ENCODE measurements at places on chromosomes 7 and 10.

GRCh38 chr7:127913686-127914085 is 117.6 kb downstream of the LRRC4 start:
- DNase-seq = no peak

DNA sequence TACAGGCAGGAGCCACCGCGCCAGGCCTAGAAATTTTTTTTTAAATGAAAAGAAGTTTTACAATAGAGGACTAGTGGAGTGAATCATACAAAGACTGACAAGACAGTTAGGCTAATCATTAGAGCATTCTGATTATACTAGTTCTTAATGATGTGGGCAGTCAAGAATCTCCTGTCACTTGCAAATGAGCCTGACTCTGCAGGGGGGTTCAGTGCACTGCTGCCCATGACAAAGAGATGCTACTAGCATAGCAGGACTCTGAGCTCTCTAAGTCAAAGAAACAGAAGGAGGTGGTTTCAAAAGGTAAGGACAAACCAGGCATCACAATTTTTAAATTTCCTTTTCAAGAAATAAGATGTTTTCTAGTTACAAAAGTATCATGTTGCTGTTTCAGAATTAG is 59.0 kb downstream of the CCDC6 start:
- no peak for DNase-seq

GRCh38 chr7:113197274-113197673 is 78.9 kb upstream of the SMIM30 start:
- no peak for DNase-seq

DNA sequence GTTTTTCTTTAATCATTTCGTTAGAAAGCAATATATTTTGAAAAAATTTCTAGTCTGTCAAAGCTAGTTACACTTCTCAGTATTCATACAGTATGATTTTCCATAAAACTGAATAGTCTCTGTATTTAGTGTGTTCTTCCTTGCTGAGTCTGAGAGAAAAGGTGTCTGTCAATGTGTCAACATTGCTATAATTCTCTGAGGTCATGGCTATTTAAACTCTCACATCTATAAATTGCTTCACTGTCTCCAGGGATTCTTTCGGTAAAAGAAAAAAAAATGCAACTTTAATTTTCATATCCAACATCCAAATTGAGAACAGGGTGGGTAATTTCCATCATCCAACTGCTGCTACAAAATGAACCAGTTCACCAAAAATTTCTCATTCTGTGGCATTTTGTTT is 319.7 kb upstream of the GHITM start:
- DNase-seq = no peak

DNA sequence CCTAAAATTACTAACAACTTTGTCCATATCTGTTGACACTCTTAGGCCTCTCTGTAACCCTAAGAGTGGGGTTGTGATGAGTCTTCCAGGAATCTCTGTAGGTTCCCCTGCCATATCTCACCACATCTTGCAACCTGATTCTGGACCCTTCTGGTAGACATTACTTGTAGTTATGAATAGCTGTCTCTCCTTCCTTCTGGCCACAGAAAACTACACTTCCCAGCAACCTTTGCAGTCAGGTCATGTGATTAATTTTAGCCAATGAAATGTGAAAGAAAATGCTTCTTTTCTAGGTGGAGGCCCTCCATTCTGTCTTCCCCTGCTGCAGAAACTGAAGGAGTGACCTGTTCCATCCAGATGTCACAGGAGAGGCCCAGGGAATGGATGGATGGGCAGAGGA is 147.6 kb upstream of the AOAH start:
- DNase-seq = no peak

DNA sequence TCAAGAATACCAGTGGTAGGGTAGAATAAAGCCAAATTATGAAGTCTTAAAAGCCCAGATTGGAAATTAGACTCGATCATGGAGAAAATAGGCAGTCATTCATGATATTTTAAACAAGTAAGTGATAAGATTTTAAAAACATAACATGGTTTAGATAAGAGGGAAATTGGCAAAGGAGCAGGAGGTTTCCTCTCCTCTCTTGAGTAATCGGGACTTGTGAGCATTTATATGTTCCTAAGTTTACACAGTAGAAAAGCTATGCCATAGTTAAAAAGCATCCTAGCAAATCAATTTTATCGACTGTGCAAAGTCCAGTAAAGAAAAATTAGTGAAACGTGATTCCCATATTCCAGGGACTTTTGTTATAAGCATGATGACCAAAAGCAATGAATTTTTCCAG is 313.2 kb downstream of the AHR start:
- no peak for DNase-seq

GRCh38 chr7:77254429-77254828 is 54.8 kb upstream of the FGL2 start:
- no peak for DNase-seq

- no peak for DNase-seq
Observed at GRCh38 chr10:24622781-24623301, 100.8 kb downstream of the ARHGAP21 start.

GRCh38 chr7:151079199-151079910 is 1.3 kb downstream of the FASTK start:
- DNase-seq = no peak

DNA sequence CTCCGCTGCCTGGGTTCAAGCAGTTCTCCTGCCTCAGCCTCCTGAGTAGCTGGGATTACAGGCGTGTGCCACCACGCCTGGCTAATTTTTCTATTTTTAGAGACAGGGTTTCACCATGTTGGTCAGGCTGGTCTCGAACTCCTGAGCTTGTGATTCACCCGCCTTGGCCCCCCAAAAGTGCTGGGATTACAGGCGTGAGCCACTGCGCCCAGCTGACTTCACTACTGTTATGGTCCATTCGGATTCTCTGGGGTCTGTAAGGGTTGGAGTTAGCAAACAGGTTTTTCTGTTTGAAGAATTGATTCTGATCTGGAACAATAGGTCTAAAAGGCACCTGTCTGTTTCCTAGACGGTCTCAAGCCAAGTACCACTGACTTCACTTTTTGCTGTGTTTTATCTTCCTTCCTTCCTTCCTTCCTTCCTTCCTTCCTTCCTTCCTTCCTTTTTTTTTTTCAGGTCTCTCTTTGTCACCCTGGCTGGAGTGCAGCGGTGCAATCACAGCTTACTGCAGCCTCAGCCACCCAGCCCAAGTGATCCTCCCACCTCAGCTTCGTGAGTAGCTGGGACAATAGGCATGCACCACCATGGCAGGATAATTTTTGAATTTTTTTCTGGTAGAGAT is 192.2 kb downstream of the CAMK1D start:
- no peak for DNase-seq

DNA sequence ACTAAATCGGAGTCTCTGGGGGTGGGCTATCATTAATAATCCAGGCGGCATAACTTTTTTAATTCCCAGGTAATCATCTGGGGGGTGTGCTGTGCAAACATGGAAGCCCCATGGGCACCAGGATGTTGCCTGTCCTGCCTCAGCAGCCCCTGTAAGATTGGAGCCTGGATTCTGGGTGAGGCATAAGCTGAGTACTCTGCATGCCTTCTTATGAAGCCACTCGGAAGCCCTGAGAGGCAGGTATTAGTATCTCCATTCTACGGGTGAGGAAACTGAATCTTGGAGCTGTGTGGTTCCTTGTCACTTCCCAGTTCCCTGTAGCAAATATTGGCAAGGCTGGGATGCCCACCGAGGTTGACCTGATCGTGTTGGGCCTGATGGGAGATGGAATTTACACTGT is 7.4 kb upstream of the OPN4 start:
- no peak for DNase-seq

DNA sequence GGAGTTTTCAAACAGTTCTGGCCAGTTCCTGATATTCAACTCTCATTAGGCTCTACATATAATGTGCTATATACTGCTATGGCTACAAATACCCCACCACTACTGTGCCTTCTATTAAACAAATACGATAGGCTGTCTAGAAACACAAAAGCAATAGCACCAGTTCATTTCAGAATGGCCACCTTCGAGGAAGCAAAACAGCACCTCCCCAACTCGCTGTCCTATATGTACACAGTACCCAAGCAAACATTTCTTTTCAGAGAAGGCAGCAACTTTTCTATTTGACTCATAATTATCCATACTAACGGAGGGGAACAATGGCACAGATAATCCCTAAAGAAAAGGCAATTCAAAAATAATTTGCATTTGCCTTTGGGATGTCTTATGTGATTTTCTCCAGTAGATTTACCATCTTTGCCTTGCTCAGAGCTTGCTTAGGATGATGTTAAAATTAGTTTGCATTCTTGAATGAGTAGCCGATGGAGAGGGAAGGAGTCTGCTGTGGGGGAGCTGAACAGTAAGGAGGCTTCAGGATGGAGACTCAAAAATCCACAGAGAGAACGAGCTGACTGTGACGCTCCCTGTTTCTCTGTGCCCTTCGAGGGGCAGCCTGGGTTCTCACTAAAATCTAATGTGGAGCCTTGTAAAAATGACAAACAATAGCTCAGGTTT is 218.7 kb downstream of the FANK1 start:
- DNase-seq = no peak

DNA sequence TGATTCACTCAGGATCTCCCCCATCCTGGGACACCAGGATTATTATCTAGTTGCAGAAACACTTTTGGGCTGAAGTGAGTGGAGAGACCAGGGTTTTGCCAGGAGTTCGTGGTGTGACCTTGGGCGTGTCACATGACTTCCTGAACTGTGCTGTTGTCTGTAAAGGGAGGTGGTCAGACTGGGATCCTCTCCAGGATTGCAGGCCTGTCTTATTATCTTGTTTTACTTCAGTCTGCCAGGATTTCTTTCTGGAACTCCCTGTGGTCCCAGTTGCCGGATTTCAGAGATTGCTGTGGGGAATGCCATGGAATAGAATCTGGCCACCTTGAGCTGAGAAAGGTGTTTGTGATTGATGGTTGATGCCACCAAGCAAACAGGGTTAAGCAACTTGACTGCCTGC is 35.8 kb downstream of the CRCP start:
- no peak for DNase-seq

- DNase-seq = no peak
Observed at GRCh38 chr7:41915871-41916270, 213.0 kb upstream of the INHBA start.

DNA sequence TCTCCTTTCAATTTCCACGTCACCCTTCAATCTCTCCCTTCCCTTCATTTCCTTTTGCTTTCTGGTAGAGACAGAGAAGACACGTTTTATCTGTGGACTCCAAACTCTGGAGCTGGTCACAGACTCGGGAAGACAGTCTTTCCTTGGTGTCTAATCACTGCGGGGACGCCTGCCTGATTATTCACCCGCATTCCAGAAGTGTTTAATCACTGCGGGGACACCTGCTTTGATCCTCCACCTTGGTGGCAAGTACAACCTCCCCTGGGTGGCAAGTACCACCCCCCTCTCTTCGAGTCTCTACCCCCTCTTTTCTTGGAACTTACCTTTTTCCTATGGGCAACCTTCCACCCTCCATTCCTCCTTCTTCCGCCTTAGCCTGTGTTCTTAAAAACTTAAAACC is 15.3 kb upstream of the LRRC61 start:
- DNase-seq = no peak

- no peak for DNase-seq
Observed at GRCh38 chr7:74708569-74709275, 51.2 kb downstream of the GTF2I start.

- no peak for DNase-seq
Observed at GRCh38 chr10:80253266-80253962, 36.0 kb downstream of the MAT1A start.

- DNase-seq = no peak
Observed at GRCh38 chr10:81444242-81444929, 430.6 kb upstream of the NRG3 start.

DNA sequence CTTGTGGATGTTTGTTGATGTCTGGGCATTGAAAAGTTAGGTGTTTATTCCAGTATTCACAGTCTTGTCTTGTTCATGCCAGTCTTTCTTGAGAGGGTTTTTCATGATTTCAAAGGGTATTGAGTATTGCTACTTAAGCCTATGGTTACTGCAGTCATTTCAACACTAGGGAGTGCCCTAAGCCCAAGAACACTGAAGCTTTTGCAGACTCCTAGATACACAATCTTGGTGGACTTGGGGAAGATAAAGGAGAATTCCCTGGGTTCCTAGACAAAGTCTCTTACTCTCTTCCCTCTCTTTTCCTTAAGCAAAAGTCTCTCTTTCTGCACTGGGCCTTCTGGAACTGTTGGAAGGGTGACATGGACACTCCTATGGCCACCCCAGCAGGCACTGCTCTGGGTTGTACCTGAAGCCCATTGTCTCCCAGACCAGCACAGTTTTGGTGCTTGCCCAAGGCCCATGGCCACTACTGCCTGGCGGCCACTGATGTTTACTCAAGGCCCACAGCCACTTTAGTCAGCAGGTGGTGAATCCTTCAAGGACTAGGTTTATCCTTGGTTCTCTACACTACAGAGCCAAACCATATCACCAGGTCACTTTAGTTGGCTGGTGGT is 24.9 kb downstream of the SAMD9 start:
- DNase-seq = no peak

DNA sequence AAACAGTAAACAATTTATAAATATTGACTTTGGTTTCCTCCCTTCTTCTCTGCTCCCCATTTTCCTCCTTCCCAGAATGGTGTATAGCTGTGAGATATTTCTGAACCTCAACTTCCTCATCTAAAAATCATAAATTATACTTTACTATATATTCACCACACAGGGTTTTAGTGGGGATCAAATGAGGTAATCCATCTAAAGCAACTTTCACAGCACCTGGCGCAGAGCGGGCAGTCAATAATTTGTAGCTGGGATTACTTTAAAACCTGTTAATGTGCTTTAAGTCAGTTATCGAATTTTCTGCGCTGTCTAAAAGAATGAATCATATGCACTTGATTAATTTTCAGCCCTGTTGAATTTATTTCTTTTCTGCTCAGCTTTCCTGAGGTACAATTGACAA is 172.7 kb downstream of the PTEN start:
- DNase-seq = no peak

- DNase-seq = no peak
Observed at GRCh38 chr10:110873951-110874350, 2.2 kb downstream of the PDCD4 start.

DNA sequence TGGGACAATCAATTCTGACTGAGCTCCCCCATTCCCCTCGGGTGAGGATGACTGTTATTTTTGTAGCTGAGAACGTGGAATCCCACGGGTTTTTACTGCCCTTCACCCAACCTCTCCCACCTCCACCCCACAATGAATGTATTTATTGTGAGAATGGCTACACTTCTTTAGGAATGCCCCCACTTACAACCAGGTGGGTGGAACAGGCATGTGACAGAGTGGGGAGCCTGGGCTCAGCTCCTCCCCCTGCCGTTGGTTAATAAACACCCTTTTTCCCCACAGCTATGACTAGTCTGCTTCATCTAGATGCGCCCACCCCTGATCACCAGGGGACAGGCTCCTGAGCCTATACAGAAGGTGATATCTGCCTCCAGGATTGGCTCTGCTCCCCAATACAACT is 2.0 kb downstream of the MRPL43 start:
- DNase-seq = no peak
